Sciatic nerve (tissue), 2 donors: ENCODE measurements at places on chromosomes 2 and 18. TPM values are rescaled to one million over a fixed set of nuclear protein-coding genes. Genes with fewer than 3 reads are reported as not detected.
A peak's percentile ranks its signal among the peaks of the same experiment; 100 is the strongest.

DNA sequence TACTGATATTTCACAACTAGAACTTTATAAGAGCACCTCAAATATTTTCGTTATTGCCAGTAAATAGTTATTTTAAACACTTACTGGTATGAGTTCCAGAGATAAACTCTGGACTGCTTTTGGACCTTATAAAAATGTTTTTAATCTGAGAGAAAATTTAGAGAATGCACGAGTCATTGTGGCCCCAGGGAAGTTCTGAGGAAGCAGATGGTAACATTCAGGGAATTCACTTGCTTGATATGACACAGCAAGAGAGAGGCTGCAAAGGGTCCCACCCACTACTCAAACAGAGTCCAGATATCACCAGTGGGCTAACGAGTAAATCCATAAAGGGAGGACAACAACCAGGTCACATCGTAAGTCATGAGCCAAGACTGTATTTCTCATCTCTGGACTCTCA is 526.8 kb downstream of the TDRD15 start:
- DNase-seq: no peak

GALR1 gene
- 0.13 TPM for total RNA-seq

GRCh38 chr18:34097312-34097711 is 127.4 kb downstream of the NOL4 start:
- DNase-seq: no peak

WDR33 gene
- total RNA-seq: 60.9 TPM

DUSP28 gene
- total RNA-seq: 4.5 TPM

DOCK10 gene
- 50.7 TPM for total RNA-seq

DNA sequence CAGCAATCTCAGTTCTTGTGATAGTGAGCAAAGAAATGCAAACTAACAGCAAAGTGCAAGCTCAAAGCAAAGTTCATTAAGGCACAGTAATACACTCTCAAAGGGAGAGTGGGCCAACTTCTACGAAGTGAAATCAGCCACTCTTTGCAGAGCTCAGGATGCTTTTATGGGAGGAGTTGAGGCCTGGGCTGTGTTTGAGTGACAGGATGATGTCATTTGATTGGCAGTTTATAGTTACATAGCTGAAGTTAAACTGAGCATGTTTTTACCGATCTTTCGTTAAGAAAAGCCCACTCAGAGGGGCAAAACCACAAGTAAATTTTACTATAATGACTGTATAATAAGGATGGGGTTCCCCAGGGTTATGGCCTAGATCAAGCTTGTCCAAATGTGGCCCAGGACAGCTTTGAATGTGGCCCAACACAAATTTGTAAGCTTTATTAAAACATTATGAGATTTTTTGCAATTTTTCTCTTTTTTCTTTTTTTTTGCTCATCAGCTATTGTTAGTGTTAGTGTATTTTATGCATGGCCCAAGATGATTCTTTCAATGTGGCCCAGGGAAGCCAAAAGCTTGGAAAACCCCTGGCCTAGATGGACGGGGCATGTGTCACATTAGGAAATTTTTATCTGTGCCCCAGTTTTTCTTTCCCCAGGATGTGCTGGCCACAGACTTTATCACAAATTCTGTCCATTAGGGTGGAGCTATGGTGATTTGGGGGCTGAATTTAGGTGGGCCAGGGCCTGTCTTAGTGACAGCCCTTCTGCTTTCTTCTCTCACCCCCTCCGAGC is 8.3 kb upstream of the DNAH7 start:
- DNase-seq: no peak

KANSL1L gene
- 55.9 TPM for total RNA-seq

TRIM43 gene
- not detected for total RNA-seq

DNA sequence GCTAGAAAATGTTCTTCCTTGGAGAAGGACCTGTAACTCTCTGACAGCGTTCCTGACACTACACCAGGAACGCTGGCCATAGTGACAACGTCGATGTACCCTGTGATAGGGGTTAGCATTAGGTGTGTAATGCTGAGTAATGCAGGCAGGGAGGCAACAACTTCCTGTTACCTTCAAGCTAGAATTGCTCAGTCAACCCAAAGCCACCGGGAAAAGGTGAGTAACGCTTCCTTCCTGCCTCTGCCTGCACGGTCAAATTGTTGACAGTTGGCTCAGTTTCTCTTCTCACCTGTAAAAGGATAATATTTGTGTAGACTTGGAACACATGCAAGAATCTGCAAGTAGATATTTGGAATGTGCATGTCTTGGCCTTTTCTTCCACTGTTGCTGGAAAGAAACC is 12.7 kb downstream of the FAM110C start:
- DNase-seq: no peak

DNA sequence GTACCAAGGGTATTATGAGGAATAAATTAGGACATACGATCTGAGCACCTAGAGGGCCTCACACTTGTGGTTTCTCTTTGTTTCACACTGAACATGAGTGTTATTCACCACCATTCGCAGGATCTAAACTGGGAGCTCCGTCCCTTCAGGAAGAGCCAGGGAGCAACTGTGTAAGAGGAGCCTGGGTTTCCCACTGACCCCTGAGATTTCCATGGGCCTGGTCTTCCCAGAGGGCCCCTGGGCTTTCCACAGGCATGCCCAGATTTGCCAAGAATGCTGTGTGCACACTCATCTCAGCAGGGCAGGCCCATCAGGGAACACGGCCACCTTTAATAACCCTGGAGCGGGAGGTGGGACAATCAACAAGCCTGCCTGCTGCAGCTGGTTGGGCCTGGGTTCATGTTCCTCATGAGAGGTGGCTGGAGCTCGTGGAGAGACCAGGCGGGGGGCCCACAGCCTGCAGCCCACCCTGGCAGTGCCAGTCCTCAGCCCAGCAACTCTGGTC is 416.8 kb upstream of the MYT1L start:
- DNase-seq: no peak

DNA sequence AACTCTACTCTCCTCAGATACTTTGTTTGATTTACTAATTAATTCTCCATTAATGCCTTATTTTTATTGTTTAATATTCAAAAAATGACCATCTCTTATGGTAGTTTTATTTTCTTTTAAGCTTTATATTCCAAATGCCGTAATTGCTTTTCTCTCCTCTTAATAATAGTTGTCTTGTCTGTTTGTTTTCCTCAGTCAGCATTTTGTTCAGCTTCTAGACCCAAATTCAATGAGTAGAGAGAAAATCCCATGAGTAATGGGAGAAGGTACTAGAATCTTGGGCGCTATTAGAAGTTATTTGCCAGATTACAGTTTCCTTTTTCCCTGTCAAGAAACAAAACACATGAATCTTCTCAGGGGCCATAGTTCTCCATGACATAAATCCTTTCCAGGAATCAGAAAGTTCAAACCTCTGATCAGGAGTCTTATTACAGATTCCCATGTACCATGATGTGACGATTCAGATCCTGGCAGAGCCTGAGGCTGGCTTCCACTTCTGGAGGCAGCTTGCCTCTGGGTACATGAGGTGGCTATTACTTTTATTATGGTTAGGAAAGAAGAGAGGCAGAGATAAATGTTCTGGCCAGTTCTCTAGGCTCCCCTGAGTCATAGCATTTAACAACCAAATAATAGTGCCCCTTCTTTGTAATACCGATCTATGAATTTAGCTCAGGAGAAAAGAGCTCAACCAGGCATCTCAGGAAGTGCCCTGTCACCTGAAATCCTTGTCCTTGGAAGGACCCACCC is 485.1 kb upstream of the SETBP1 start:
- DNase-seq: no peak

DNA sequence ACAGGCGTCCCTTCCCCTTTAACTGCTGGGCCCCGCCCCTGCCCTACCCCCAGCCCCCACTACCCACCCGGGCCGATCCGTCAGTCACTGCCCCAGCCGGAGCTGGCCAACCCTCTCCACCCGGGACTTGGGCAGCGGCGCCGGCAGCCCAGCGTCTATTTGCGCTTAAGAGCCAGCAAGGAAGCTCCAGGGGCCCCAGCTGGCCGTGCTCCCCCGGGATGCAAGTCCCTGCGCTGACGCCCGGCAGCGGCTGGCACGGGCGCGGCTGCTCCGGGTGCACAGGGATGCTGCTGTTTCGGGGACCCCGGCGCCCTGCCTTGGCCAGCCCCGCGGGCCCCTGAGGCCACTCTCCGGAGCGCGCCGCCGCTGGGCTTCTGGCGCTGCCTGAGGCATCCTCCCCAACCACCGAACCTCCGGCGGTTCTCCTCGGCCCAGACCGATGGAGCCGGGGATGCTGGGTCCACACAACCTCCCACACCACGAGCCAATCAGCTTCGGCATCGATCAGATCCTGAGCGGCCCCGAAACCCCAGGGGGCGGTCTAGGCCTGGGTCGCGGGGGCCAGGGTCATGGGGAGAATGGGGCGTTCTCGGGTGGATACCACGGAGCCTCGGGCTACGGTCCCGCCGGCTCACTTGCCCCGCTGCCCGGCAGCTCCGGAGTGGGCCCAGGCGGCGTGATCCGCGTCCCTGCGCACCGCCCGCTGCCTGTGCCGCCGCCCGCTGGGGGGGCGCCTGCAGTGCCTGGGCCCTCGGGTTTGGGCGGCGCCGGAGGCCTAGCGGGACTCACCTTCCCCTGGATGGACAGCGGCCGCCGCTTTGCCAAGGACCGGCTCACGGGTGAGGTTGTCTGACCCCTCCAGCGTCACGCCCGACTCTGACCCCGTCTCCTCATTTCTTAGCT is at the start of gene TLX2:
TSS of gene TLX2 (plus strand) at position 83 of the 903 bp plus-strand sequence. CDS start at position 440, 357 bp downstream.
- no peak for DNase-seq

GKN2 gene
- not detected for total RNA-seq

DNA sequence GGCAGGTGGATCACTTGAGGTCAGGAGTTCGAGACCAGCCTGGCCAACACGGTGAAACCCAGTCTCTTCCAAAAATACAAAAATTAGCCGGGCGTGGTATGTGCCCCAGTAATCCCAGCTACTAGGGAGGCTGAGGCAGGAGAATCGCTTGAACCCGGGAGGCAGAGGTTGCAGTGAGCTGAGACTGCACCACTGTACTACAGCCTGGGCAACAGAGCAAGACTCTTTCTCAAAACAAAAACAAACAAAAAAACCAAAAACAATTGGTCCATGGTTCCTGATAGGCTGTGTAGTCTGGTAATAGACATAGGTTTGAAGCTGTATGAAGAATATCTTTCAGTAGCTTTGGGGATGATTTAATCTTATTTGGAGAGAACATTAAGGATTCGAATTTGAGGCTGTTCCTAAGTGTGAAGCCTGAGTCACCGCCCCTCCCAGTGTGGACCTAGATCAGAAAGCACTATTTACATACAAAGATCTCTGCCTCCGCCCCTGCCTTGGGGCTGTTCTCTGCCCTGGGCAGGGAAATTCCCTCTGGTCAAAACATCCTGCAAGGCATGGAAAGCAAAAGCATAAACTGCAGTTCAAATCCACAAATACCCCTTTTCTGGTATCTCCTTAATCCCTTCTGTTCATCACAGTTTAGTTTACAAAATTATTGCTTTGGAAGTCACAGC is 52.8 kb upstream of the PMAIP1 start:
- DNase-seq: no peak

TMEM247 gene
- not detected for total RNA-seq

DNA sequence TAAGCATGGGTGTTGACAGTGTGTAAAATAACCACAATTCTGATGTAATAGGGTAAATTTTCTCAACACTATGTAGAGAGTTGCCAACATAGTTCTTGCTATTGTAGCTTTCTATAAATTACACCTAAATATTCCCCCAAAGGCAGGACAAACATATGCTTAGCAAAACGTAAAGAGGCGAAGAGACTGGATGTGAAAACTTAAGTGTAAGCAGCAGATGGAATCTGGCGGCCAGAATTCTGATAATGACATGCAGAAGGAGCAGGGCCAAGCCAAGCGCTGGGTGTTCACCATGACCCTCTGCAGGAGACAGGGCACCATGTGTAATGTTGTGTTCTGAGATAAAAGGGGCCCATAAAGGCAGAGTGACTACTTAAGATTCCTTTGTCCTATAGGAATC is 105.2 kb upstream of the ZNF521 start:
- DNase-seq: no peak

DNA sequence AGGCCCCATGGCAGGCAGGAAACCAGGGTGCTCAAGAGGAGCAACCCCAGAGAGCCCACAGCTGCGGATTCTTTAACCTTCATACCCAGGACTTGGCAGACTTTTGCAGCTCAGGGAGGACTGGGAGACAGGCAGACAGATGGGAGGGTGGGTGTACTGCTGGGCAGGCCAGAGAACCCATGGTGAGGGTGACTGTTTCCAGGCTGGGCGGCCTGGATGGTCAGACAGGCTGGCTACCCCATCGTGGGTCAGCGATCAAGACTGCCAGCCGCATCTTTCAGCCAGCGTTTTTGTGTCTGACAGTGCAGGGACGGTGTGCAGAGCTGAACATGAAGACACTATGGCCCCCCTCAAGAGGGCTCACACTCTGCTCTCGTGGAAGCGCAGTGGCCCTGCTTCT is 82.2 kb downstream of the MARCO start:
- no peak for DNase-seq

GRCh38 chr2:34529965-34530364 is 930.9 kb upstream of the FAM98A start:
- DNase-seq: no peak

C2orf78 gene
- not detected for total RNA-seq

UGT1A4 gene
- total RNA-seq: not detected

SLC19A3 gene
- total RNA-seq: 7.1 TPM

GRCh38 chr2:72887740-72888437 is 681 bp downstream of the SPR start:
- peak; percentile 94 for DNase-seq

GRCh38 chr2:75142081-75142480 is 57.2 kb downstream of the TACR1 start:
- DNase-seq: no peak

GRCh38 chr2:190449925-190450324 is 41.8 kb downstream of the MFSD6 start:
- DNase-seq: no peak

GRCh38 chr18:22033085-22033484 is 136.3 kb upstream of the GATA6 start:
- no peak for DNase-seq

GRCh38 chr18:45962866-45963265 is 4.3 kb downstream of the EPG5 start:
- no peak for DNase-seq

- no peak for DNase-seq
Observed at GRCh38 chr2:159890551-159891266, 92.7 kb upstream of the CD302 start.

GRCh38 chr2:38836791-38837190 is 38.9 kb downstream of the DHX57 start:
- DNase-seq: no peak

DNA sequence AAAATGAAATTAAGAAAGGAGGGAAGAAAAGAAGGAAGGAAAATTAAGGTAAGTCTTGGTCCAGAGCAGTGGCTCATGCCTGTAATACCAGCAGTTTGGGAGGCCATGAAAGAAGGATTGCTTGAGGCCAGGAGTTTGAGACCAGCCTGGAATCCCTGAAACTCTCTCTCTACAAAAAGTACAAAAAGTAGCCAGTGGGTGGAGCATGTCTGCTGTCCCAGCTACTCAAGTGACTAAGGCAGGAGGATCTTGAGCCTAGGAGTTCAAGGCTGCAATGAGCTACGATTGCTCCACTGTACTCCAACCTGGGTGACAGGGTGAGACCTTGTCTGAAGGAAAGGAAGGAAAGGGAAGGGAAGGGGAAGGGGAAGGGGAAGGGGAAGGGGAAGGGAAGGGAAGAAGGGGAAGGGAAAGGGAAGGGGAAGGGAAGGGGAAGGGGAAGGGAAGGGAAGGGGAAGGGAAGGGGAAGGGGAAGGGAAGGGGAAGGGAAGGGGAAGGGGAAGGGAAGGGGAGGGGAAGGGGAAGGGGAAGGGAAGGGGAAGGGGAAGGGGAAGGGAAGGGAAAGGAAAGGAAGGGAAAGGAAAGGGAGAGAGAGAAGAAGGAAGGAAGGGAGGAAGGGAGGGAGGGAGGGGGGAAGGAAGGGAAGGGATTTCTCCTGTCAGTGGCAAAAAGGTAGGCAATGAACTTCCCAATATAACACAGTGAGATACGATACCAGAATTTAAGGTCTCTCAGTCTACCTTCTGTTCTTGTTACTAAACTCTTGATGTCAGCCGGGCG is 412.8 kb downstream of the CMPK2 start:
- DNase-seq: no peak

NAT8 gene
- not detected for total RNA-seq

HOXD10 gene
- 1.9 TPM for total RNA-seq
